ENCODE measurements at places on chromosomes 5 and 9. TPM values are rescaled to one million over a fixed set of nuclear protein-coding genes. Genes with fewer than 3 reads are reported as not detected.

DNA sequence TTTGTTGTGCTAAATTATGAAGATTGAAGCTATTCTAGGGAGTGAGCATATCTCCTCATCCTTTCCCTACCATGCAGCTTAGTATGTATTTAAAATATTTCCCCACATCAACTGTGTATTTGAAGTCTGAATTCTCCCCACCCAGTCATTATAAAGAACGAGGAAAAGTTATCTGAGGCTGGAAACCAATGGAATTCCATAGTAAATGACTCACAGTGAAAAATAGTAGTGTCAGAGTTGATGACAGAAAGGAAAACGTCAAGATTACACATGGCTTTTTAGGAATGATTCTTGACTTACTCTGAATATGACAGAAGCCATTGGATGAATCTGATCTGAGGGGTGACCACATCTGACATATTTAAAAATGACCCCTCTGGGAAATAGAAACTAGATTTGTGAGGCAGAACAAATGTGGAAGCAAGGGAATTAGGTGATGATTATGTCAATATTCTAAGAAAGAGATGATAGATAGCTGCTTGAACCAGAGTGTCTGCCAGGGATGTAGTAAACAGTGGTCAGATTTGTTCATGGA is 1768.9 kb upstream of the CDH9 start:
- DNase-seq, result no peak

DNA sequence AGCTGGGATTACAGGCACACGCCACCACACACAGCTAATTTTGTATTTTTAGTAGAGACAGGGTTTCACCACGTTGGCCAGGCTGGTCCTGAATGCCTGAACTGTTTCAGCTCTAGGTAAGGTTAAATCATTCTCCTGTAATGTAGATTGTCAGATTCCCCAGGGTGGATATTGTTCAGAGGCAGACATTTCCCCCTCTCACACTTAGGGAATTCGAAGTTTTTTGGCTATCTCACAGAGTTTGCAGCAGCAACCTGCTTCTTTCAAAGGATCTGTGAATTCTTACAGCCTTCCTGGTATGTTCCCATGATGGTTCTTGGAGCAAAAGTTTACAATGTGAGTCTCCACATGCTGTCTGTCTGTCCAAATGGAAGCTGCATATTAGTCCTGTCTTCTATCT is 15.6 kb upstream of the DIRAS2 start:
- DNase-seq, result no peak

- DNase-seq, result no peak
Observed at GRCh38 chr5:81189875-81190498, 43.1 kb upstream of the CKMT2 start.

GRCh38 chr5:124126504-124127217 is 614.7 kb downstream of the CSNK1G3 start:
- DNase-seq, result no peak

DNA sequence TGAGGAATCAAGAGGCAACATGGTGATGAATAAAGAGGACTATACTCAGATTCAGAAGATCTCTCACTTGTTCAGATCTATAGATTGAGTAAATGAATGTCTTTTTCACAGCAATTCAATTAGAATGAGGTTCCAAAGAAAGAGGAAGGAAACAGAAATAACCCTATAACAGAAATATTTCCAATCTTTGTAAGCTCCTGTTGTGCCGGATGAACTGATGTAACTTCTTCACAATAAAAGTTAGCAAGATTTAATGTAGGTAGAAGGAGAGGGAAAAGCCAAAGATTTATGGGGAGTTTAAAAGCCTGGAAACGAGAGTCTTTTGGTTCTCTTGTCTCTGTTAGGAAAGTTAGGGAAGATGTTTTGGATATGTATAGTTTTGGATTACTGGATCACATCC is 92.1 kb downstream of the PBX3 start:
- no peak for DNase-seq

Gene CDX1
- 0.18 TPM for total RNA-seq

Gene PNPLA7
- total RNA-seq, result under 0.01 TPM

Data from IMR-90 (cell line).